B cell (primary cell): ENCODE measurements at places on chromosomes 3 and 15. TPM values are rescaled to one million over a fixed set of nuclear protein-coding genes. Genes with fewer than 3 reads are reported as not detected.

GRCh38 chr3:47227678-47228077, 54.9 kb downstream of the KIF9 start:
- peak; percentile 62 for DNase-seq

DNA sequence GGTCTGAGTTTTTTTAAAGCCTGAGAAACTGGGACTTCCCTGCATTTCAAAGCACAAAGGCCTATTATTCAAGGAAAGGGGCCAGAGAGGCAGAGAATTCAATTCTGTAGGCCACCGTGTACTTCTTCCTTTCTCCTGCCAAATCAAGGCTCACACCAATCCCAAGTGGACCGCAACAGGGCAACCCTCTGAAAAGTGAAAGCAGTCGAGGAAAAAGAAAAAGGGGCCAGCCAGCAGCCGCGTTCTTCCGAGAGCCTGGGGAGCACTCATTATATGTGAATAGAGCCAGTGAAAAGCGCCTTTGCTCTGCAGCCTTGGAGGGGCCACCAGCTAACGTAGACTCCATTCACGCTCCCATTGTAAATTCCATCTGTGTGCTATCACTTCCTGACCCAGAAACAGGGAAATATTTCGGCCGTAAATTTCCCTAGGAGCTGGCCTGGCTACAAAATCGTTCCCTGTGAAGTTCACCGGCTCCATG, 45.9 kb upstream of the THUMPD3 start:
- no peak for DNase-seq

- DNase-seq, result peak; percentile 81
Observed at GRCh38 chr3:183555541-183556081, at the start of gene KLHL6. Gene KLHL6, minus strand, starts transcription at chr3:183555706. Its CDS starts 53 bp downstream, at chr3:183555653.

DNA sequence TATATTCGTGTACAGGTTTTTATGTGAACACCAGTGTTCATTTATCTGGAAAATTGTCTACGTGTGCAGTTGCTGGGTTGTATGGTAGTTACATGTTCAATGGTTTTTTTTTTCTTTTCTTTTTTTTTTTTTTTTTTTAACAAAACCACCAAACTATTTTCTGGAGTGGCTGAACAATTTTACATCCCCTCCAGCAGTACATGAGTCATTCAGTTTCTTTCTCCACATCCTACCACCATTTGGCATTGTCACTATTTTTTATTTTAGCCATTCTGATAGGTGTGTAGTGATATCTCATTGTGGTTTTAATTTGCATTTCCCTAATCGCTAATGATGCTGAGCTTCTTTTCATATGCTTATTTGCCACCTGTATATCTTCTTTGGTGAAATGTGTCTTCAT, 256.3 kb upstream of the EOMES start:
- no peak for DNase-seq

DNA sequence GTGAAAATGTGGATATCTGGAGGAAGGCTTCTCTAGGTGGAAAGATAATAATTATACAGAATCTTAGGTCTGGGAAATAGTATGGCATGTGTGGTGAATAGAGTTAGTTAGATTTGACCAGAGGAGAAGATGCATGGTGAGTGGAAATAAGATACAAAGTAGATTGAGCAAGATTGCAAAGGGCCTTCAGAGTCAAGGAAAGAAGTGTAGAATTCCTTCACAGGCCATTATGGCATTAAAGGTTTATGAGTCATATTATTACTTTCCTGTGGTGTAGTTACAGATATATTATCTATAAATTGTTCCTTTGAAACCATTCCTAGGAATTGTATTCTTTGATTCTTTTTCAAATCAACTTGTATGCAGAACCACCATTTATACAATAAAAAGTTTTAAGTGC, 660.3 kb downstream of the SI start:
- no peak for DNase-seq

DNA sequence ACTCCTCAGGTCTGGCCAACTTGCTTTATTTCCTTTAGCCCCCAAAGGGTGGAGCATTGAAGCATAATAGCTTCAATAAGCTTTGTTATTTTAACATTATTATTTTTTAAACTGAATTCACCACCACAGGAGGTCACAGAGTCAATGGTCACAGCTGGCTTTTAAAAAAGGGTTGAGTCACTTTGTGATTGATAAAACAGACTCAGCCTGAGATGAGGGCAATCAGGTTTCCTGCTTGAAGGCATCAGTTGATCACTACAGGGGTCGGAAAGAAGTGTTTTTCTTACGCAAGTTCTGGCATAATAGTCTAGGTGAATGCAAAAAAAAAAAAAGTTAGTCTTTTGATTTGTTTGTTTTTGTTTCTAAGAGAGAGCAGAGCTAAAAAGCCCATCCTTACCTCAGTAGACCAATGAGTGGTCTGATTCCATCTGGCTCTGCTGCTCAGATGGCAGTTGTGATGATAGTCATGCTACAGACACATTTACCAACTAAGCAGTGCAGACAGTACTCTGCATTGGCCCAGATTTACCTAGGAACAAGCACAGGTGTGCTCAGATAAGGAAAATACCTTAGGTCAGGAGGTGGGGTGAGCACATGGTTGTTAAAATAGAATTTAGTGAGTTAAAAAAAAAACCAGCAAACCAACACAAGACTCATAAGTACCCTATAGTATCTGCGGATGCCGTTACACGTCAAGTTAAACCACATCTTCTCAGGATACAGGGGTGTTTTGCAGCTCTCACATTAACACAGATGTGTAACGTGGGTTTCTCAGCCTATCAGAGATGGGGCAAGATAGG, 22.6 kb downstream of the ZNF80 start:
- peak; percentile 72 for DNase-seq

- DNase-seq, result no peak
Observed at GRCh38 chr15:62920682-62921502, 121.7 kb upstream of the TPM1 start.

GRCh38 chr3:39000008-39000450, 51.7 kb downstream of the SCN11A start:
- DNase-seq, result peak; percentile 48

- no peak for DNase-seq
Observed at GRCh38 chr3:164326714-164327113, 751.6 kb downstream of the SI start.

- DNase-seq, result no peak
Observed at GRCh38 chr3:190027116-190027515, 93.6 kb downstream of the P3H2 start.

Gene CCR1
- total RNA-seq, result 0.79 and 1.1 TPM in 2 replicates

Gene ADAMTS9
- not detected in 2 replicates for total RNA-seq

Gene CACNA2D2
- 0.85 and 1.2 TPM in 2 replicates for total RNA-seq

Gene MINAR1
- 0.27 and 0.29 TPM in 2 replicates for total RNA-seq

Gene PCOLCE2
- not detected in 2 replicates for total RNA-seq

Gene ADAMTS7
- 16.6 and 18.0 TPM in 2 replicates for total RNA-seq

Gene NKTR
- 227 and 233 TPM in 2 replicates for total RNA-seq
